ENCODE measurements at places on chromosomes 16 and 17.

DNA sequence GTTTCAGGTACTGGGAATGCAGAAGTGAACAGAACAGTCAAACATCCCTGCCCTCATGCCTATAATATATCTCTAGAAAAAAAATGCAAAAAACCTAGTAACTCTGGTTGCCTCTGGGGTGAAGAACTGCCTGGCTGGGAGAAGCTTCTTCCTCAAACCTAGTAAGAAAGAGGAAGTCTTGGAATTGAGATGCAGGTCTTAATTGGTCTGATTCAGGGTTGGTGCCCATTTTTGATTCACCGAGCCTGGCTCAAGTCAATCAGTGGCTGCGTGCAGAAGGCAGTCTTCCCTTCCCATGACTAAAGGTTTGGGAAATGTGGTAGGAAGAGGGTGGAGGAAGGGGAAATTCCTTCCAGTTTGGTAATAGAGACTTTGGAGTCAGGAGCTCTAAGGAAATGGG, 22.4 kb downstream of the CDRT15 start:
- no peak for DNase-seq

- no peak for DNase-seq
Observed at GRCh38 chr16:81581107-81581506, 136.5 kb downstream of the CMIP start.

- DNase-seq = no peak
Observed at GRCh38 chr17:8192070-8192815, 2.3 kb upstream of the BORCS6 start.

DNA sequence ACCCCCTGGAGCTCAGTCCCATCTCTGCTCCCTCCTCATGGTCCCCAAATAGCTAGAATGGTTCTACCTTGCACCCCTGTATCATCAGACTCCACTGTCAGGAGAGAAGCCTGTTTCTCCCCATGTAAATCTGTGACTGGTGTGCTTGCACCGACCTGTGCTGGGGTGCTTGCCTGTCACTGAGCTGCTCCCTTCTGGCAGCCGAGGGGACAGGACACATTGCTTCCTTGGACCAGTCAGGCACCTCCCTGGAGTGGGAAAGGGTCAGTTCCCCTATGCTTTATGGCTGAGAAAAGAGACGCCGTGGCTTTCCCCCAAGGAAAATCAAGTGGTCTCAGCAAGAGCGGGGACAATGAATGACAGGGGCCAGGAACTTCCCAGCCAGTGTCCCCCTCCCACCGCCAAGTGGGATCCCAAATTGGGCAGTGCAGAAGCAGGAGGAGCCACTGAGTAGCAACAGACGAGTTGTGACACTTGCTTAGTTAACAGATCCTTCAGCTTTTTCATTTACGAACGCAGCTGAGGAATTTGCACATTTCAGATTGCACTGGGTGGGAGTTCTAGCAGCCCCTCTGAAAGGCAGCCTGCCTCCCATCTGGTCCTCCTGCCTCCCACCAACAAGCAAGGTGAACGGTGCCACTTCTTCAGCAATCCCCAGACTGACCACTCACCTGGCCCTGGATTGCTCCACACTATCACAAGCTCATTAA, 156.4 kb downstream of the KATNIP start:
- no peak for DNase-seq

GRCh38 chr17:68179236-68179925, 68.5 kb upstream of the AMZ2 start:
- no peak for DNase-seq

DNA sequence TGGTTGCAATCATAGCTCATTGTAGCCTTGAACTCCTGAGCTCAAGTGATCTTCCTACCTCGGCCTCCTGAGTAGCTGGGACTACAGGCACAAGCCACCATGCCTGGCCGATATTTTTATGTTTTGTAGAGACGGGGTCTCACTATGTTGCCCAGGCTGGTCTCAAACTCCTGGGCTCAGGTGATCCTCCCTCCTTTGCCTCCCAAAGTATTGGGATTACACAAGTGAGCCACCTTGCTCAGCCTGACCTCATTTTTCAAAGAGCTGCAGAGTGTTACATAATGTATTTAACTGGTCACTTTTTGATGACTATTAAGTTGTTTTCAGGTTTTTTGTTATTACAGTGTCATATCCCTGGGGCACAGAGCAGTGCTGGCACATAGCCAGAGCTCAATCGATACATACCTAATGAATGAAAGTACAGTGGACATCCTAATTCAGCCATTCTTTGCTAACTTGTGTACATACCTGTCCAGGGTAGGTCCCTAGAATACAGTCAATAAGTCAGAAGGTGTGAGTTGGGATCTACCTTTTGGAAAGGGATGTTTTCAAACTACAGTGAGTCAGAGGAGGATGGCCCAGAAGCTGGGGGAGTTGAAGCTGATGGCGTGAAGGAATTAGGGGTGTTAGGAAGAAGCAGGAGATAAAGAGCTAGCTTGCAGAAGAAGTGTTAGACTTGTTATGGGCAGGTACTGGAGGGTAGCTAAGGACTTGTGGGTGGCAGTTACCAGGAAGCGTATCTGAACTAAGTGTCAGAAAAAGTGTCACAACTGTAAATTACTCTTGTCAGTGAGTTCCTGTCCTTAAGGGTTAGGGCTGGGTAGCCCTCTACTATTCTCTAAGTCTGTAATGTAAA, 20.1 kb upstream of the CYLD start:
- DNase-seq = no peak

DNA sequence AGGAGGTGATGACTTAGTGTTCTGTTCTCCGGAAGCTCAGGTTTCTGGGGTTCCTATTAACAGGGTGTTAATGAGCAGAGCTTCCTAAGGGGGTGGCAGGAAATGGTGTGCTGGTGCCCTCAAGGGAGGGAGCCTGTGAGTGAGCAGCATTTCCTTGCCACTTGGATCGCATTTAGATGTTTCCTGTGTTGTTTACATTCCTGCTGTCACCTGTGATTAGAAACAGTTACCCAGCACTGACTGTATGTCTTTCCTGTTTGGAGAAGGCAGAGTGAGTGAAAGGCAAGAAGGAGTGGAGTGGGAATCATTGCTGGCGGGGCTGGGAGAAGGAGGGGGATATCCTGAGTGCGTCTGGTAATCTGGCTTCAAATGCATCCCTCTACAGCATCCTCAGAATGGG, 214.6 kb downstream of the CCDC182 start:
- DNase-seq = no peak

Data from GM12892 (cell line).